ENCODE measurements at places on chromosomes 16 and 17.

DNA sequence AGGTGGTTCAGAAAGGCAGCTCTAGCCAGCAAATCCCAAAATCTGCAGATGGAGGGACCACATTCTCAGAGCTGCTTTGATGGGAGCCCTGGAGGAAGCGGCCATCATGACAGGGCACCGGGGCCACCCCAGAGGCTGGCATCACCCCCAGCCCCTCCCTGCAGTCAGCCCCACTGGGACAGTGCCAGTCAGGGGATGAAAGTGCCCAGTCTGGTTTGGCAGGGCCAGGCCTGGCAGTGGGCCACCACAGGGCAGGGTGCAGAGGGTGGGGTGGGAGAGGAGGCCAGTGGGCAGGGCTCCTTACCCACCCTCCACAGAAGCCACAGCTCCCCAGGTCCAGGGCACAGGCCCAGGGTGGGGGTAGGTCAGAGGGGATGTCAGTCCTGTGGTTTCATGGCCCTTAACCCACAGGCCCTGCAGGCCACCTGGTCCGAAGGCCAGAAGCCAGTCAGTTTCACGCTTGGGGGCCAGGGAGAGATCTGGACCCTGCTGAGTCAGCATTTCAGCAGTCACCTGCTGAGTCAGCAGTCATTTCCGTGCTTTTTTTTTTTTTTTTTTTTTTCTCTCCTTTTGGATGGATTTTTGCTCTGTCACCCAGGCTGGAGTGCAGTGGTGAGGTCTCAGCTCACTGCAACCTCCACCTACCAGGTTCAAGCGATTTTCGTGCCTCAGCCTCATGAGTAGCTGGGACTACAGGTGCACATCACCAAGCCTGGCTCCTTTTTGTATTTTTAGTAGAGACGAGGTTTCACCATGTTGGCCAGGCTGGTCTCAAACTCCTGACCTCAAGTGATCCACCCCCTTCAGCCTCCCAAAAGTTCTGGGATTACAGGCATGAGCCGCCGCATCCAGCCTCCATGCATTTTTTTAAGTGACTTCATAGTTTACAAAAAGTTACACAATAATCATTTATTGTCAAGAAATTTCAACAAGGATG, 10.4 kb downstream of the SLC25A10 start:
- DNase-seq: no peak

DNA sequence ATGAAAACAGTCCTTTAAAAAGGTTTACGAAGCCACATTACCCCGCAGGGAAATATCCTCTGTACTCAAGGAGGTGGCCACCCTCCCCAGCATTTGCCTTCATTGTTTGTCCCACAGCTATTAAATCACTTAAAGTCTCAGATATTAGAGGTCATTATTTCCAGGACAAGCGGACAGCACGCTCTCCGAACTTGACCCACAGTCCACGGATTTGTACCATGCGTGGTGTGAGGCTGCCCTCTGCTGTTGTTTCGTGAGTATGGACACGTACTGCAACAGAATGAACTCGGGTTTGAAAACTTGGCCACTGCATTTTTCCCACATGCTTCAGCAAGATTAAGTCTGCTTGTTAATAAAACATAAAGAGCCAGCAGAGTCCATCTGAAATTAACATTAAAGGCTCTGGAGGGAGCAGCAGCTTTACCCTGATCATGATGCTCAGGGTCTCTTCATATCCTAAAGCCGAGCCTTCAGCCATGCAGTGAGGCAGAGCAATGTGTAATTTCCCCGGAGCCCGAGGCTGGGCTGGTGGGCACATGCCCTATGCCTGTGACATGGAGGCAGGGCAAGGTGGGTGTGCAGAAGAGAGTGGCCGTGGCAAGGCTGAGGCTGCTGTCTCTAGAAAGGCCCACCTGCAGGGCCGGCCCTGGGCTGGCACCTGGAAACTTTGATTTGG, 19.7 kb downstream of the MEAK7 start:
- DNase-seq: no peak

DNA sequence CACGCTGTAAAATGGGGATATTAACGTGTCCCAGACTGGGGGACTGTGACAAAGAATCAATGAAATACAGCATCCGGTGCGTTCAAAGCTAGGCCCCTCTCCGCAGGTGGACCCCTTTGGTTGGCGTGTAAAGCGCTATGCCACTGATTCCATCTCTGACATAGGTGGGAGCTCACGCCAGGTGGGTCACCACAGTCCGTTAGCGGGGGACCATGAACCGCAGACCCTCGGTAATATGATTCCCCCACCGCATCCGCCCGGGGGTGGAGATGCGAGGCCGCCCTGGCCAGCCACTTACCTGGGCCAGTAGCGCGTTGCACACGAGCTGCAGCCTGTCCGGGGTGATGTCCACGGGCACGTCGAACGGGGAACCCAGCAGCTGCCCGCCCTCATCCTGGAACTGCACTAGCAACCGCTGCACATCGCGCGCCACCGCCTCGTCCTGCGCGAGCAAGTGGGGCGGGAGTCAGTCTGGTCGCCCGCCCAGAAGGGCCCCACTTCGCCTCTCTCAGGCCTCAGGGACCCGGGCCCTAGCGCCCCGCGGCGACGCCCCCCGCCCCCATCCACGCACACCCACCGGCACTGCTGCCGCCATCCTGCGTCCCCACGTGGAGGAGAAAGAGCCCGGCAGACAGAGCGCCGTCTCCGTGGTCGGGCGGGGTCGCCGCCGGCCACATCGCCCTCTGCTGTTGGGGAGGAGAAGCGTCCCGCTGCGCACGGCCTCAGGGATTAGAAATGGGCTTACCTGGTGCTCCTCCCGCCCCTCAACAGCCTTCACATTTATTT, at the start of gene NLE1:
TSS of gene NLE1 (minus strand) at position 623 of the 786 bp plus-strand sequence. CDS start at position 595, 28 bp downstream.
- peak; percentile 75 for DNase-seq

DNA sequence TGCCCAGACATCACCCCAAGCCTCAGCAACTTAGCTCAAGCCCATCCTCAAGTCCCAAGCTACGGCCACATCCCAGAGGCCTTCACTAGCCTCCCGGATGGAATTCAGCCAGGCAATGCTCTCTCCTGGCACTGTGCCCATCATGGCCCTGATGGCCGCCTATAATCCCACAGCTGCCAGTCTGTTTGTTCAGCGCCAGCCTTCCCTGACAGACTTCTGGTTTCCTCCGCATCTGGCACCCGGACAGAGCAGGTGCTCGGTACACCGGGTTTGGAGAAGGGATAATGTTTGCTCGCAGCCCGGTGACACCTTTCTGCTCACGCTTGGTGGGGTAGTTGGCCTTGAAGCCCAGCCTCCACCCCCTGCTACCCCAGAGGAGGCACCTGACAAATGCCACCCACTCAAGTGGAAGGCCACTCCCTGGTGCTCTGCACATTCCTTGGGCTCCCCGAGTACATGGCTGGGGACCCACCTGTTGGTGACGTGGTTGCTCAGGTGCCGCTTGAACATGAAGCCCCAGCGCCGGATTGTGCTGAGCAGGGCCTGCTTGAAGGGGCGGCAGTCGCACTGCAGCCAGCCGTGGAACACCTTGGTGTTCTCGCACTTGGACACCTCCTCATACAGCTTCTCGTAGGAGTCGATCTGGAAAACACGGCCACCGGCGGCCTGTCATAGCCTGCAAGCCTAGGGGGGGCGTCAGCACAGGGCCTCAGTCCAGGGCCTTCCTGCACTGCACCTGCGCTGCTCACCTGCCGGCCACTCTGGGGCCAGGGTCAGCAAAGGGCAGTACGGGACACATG, 47.1 kb downstream of the DNAH17 start:
- no peak for DNase-seq

DNA sequence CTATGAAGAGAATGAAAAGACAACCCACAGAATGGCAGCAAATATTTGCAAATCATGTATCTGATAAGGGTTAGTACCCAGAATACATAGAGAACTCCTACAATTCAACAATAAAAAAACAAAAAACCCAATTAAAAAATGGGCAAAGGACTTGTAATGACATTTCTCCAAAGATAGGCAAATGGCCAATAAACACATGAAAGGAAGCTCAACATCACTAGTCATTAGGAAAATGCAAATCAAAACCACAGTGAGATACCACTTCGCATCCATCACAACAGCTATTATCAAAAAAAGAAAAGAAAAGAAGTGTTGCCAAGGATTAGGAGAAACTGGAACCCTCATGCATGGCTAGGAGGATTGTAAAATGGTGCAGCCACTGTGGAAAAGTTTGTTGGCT, 45.1 kb upstream of the ARL6IP1 start:
- no peak for DNase-seq

DNA sequence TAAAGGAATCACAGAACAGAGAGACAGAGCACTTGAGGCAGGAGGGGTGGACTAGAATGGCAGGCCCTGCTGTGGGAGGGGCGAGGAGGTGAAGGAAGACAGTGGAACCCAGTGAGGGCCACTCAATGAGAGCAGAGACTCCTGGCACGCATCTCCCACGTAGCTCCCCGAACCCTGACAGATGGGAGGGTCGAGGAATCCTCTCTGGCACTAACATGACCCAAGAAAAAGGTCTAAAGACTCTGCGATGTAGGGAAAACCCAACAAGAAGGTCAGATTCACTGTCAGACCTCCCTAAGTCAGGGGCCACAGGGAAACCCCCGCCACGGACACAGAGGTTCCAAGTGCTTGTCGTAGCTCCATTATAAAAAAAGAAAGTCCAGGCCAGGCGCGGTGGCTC, 15.0 kb downstream of the ZDHHC7 start:
- no peak for DNase-seq

- no peak for DNase-seq
Measured at GRCh38 chr17:55545806-55546205, 34.6 kb upstream of the SMIM36 start.

- no peak for DNase-seq
Measured at GRCh38 chr17:18004345-18004744, 31.7 kb downstream of the DRC3 start.

GRCh38 chr17:59327981-59328290, 3.5 kb upstream of the YPEL2 start:
- no peak for DNase-seq

DNA sequence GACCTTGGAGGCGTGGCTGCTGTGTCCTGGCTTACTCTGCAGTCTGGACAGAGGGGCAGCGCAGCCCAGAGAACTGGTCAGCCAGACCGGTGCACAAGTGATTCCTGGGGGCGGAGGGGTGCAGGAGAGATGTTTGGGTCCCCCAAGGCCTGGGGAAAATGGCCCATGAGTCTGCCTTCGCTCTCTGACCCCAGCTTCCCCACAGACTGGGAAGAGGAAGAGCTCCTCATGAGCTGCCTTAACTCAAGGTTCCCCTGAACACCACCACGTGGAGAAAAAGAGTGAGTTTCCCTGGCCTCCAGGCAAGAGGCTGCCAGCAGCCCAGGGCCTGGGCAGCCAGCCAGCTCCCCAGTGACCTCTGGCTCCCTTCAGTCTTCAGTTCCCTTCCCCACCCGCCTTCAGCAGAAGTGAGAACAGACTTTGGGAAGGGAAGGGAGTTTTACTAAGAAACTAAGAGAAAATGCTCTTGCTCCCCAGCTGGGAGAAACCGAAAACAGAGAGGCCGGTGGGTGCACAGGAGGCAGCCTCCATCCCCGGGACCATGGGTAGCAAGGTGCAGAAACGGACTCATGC, 2.0 kb upstream of the C17orf99 start:
- DNase-seq: no peak

DNA sequence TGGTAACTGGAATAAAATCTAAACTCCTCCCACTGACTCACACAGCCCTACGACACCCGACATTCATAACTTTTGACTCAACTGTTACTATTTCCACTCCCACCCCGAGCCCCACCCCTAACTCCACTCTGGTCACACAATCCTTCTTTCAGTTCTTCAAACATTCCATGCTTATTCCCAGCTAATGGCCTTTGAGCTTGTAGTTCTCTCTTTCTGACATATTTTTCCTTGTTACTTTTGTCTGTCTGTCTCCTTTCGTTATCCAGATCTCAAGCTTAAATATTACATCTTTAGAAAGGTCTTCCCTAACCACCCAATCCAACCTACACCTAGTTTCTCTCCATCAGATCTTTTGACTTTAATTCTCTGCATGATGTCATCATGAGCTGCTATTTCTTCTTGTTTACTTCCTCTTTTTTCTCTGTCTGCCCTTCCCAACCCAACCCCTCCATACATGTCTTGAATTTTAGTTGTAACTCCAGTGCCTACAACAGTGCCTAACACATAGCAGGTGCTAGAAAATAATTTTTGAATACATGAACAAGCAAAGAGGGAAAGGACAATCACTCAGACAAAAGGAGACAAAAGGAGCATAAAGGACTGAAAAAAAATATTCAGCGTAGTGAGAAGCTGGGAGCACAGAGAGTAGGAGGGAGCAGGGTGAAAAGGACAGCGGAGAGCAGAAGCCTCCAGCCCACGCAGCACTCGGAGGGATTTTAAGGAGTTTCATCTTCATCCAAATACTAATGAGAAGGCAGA, 65.2 kb upstream of the SMIM36 start:
- no peak for DNase-seq

- DNase-seq: no peak
Measured at GRCh38 chr17:40366861-40367518, 2.5 kb upstream of the GJD3 start.

DNA sequence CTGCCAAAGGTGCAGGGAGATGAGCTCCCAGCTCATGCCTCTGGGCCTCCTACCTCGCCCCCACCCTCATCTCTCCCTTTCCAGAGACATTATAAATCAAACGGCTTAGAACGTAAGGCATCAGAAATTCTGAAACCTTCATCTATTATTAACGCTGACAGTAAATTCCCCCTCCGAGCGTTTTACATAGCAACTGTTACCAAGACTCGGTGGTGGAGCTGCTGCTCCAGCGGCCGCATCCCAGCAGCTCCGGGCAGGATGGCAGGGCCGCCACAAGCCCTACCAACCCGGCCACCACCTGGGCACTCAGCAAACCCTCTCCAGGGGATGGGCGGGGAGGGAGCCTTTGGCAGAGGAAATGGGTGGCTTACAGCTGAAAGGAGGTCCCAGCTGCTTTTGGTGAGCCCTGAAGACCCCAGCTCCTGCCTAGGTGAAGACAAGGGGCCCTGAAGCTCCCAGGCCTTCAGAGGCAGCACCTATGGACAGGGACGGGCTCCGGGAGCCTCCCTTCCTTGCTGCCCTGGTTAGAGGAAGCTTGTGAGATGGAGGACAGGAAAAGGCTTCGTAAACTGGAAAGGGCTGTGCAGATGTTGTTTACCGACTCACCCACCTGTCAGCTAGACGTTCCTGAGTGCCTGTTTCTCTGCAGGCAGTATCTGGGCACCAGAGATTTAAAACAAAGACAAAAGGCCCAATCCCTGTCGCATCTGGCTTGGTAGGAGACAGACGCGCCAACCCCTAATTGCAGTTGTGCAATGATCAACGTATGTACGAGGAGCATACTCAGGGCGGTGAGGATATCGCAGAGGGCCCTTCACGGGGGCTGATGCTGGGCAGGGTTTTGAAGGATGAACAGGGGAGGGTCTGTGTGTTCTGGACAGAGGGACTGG, 76.9 kb downstream of the RAI1 start:
- DNase-seq: no peak

DNA sequence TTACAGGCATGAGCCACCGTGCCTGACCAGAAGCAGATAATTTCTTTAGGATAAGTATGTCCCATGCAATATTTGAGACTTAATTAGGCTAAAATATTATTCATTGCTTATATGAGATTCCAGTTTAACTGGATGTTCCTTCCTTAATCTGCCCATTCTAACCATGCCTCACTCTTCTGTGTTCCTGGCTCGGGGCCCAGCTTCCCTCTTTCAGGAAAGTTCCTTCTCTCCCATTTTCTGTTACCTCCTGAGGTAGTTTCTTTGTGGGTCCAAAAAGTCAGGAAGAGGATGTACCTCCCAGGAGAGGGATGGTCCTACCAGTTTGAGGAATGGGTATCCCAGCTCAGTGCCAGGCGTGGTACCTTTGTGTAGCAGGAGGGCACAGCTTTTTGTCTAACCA, 23.3 kb downstream of the UNK start:
- no peak for DNase-seq

- DNase-seq: no peak
Measured at GRCh38 chr17:12656354-12656753, 9.3 kb upstream of the MYOCD start.

GRCh38 chr16:29821643-29822115, 1.4 kb downstream of the MVP start:
- no peak for DNase-seq

GRCh38 chr17:73480740-73481139, 163.5 kb downstream of the SDK2 start:
- no peak for DNase-seq

All from stimulated activated CD8-positive, alpha-beta memory T cell treated with anti-CD3 and anti-CD28 coated beads, Interleukin-7, amount 100 ng/mL, for 48 hours (primary cell).